Right ventricle myocardium superior (tissue), 1 donor: ENCODE measurements at places on chromosomes 1 and 21. TPM values are rescaled to one million over a fixed set of nuclear protein-coding genes. Genes with fewer than 3 reads are reported as not detected.

Gene AMY1B
- total RNA-seq: not detected

GRCh38 chr1:41474490-41475271, 9.8 kb downstream of the EDN2 start:
- DNase-seq: peak; percentile 68

- DNase-seq: no peak
Observed at GRCh38 chr21:42820616-42821465, 58.5 kb downstream of the WDR4 start.

Gene LIN28A
- total RNA-seq: not detected

DNA sequence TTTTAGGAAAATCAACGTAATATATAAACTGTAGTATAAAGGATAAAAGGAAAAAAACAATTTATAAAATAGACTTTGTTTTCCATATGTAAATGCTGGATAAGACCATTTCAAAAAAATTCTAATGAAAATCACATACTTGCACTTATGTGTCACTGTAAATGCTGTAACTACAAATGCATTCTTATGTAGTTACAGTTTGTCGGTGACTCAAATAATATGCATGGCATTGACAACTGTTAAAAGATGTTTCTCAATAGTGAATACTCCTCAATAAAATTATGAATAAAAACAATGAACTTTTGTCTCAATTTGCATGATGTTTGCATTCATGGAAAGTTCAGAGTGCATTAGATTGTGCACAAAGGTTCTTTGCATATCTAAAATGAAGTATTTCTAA, 614.0 kb upstream of the CHRM3 start:
- no peak for DNase-seq

Gene OR2M3
- total RNA-seq: not detected

DNA sequence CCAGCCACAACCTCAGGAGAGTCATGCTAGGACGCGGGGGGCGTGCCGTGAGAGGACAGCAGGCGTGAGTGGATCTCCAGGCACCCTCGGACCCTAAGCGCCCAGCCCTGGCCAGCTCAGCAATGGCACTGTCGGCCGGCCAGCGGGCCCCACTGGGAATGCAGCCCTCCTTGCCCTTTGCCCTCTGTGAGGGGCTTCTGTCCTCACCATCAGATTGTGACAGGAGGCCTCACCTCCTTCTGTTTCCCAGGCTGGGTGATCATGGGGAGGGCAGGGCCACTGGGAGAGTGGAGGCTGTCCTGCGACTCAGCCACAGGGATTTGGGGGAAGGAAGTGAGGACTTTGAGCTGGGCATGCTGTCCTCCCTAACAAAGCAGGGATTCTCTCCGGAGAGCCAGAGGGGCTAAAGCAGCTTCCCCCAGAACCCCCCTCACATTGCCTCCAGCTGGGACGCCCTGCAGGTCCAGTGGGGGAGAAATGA, 6.6 kb upstream of the LRRC3 start:
- DNase-seq: no peak

- no peak for DNase-seq
Observed at GRCh38 chr1:169363046-169363730, 4.4 kb downstream of the NME7 start.
